ENCODE measurements at places on chromosomes 1 and 21.

GRCh38 chr1:157580179-157580827 is 17.6 kb downstream of the FCRL4 start:
- DNase-seq = peak; percentile 21

- DNase-seq = no peak
These were observed 29.3 kb downstream of the PCSK9 start for GRCh38 chr1:55068638-55069037.

DNA sequence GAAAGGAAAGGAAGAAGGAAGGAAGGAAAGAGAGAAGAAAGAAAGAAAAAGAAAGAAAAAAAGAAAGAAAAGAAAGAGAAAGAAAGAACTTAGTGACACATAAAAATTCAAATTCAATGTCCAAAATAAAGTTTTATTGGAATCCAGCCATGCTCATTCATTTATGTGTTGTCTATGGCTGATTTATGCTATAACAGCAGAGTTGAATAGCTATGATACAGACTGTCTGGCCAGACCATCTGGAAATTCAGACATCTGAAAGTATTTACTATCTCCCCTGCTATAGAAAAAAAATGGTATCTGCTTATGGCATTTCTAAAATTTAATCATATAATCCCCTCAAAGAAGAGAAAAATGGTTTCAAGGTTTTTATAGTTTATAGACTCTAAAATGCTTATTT is 79.4 kb upstream of the RRP15 start:
- no peak for DNase-seq

DNA sequence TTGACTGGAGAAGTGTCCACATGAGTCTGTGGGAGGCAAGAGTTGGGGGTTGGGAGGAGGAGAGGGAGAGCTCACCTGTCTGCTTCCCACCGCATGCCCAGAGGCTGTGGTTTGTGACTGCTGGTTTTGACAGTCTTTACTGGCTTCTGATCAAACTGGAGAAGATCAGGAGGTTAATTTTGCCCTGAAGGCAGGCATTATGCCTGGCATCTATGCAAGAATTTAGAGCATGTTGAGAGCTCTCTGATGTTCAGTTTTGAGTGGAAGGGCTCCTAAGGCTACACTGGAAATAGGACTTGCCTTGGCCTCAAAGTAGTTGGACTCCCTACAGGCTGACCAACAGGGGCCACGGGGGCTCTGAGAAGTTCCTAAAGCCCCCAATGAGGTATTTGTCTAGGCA is 101.6 kb downstream of the TLR5 start:
- DNase-seq = no peak

- no peak for DNase-seq
These were observed 211.6 kb upstream of the PTBP2 start for GRCh38 chr1:96509951-96510350.

- DNase-seq = no peak
These were observed 94.4 kb upstream of the TNFSF4 start for GRCh38 chr1:173301507-173301906.

GRCh38 chr1:218480137-218480536 is 135.0 kb downstream of the TGFB2 start:
- no peak for DNase-seq

GRCh38 chr21:28427394-28428022 is 565.2 kb downstream of the LTN1 start:
- DNase-seq = no peak

DNA sequence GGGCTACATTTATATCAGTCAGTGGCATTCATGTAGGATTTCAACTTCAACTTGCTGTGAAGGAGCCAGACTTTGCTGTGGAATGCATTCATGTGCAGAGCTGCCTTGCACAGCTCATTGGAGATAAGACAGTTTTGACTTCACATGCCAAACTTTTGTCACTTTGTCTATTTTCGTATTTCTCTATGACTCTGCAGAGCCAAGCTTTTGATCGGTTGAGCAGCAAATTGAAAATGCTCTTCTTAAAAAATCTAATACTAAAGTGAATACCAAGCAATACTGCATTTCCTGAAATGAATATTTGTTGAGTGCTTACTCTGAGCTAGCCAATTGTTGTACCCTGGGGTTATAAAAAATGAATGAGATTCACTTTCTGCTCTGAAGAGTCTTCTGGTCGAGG is 388.7 kb downstream of the ST6GALNAC3 start:
- no peak for DNase-seq

DNA sequence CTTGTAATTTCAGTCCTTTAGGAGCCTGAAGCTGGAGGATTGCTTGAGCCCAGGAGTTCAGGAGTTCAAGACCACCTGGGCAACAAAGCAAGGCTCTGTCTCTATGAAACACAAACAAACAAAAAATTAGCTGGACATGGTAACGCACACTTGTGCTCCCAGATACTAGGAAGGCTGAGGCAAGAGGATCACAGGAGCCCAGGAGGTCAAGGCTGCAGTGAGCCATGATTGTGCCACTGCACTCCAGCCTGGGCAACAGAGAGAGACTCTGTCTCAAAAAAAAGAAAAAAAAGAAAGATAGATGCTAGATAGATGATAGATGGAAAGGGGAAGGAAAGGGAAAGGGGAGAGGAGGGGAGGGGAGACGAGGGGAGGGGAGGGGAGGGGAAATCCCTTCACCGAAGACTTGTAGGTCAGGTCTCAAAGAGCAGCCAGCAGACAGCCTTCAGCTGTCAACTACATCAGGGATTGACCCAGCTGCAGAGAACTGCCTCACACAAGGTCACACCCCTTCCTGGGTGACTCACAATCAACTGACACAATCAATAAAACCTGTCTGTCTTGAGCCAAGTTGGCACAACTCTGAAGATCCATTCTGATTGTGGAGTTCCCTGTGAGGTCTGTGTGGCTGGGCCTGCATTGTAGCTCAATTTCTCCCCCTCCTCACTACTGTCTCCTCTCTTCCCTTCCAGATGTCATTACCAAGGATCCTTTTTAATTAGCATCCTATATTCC is 200.6 kb downstream of the RGS7 start:
- DNase-seq = no peak

GRCh38 chr1:212606395-212607205 is 2.0 kb upstream of the ATF3 start:
- DNase-seq = no peak

DNA sequence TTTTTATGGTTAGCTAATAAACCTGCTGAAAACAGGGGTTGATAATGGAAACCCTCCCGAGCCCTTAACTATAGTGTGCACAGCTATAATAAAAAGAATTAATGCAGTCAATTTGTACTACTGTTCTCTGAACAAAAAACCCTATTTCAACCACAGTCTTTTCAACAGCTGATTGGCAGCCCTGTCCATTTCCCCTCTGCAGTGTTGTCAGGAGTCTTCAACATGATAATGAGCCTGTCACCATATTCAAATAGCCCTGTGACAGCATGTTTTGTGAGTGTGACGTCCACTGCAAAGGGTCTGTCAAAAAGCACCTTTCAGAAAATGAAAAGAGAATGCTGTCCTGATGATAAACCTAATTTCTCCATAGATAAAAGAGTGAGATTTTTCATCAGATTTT is 92.7 kb downstream of the ESRRG start:
- no peak for DNase-seq

DNA sequence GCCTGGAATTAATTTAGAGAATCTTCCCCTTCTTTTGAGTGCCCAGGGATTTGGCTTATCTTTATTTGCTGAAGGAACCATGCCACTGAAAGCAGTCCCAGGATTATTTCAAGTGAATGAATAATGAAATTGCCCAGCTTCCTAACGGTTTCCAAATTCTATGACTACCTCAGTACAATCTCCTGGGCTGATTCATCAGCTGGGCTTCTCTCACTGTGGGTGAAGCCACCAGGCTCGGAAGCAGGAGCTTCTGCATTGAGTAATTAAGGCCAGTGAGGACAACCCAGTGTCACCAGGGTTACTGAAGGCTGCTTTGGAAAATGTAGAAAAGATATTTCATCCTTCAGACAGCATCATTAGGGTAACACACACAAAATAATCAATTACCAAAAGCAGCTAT is 169.8 kb downstream of the DAB1 start:
- DNase-seq = no peak

DNA sequence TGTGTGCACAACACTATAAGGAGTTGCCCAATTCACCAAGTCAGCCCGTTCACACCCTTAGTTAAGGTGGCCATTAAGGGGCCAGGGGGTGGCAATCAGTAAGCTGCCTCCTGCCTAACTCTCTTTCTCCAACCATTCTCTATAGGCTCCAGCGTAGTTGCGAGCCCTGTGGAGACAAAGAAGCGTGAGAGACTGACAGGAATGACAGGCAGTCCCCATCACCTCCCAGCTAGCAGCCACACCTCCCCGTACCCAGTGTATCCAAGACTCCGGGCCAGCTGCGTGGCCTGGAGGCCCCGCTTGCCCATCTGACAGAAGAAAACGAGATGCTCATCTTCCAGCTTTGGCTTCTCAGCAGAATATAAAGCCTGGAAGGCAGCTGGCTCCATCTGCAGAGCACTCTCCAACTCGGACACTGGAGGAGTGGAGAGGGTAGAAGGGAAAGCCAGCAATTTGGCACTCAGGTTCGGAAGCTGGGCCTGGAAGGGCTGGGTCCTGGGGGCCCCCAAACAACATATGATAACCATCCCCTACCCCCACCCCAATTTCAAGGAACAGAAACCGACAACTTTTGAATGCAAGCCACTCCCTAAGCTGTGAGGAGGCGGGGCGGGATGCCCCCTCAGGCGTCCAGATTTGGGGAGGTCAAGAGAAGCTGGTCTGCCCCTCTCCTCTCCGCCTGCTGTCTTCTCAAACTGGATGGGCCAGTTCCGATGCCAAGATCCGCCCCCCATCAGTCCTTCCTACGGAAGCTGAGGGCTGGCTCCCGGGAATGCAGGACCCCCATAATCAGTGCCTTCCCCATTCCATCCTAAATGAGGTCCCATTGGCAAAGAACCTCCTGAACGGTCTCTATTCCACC is 872 bp downstream of the TSTD1 start:
- DNase-seq = no peak

DNA sequence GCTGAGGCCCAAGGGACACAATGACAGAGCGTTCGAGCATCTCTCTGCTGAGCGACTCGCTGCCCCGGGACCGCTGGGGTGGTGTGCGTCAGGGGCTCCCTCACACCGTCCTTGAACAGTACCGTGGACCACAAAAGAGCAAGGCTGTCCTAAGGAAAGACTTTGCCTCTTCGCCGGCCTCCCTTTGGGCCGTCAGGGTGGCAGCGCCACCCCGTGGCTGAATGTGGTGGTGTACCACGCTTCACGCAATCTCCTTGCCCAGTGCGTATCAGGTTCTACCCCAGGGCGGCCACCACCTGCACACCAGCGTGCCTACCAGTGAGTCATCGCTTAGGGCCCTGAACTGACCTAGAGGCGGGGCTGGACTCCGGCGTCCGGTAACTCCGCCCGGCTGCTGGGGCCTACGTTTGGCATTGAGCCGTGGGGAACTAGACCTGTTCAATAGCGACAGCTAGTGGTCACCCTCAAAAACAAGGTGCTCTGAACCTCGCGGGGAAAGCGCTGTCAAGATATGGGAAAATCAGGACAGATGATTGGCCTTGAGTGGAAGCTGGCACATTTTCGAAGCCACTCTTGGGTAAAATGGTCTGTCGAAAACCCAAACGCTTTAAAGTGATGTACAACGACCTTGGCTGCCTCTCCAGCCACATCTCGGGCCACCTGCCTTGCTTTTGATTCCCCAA is 8.1 kb upstream of the TRAF3IP3 start:
- no peak for DNase-seq

DNA sequence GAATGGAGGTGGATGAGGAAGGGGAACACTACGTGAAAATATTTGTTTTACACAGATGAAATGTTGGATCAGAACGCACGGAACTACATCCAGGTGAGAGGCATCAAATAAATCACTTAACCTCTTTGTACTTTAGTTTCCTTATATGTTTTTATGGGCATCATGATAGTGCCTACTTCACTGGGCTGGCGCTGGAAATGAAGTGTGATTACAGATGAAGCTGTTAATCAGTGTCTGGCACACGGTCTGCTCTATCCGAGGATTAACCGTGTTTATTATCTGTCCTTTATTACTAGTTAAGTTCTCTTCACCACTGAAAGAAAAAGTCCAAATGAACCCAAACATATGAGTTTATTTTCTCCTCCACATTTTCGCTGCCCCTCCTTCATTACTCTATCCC is 96.0 kb upstream of the TRABD2B start:
- no peak for DNase-seq

DNA sequence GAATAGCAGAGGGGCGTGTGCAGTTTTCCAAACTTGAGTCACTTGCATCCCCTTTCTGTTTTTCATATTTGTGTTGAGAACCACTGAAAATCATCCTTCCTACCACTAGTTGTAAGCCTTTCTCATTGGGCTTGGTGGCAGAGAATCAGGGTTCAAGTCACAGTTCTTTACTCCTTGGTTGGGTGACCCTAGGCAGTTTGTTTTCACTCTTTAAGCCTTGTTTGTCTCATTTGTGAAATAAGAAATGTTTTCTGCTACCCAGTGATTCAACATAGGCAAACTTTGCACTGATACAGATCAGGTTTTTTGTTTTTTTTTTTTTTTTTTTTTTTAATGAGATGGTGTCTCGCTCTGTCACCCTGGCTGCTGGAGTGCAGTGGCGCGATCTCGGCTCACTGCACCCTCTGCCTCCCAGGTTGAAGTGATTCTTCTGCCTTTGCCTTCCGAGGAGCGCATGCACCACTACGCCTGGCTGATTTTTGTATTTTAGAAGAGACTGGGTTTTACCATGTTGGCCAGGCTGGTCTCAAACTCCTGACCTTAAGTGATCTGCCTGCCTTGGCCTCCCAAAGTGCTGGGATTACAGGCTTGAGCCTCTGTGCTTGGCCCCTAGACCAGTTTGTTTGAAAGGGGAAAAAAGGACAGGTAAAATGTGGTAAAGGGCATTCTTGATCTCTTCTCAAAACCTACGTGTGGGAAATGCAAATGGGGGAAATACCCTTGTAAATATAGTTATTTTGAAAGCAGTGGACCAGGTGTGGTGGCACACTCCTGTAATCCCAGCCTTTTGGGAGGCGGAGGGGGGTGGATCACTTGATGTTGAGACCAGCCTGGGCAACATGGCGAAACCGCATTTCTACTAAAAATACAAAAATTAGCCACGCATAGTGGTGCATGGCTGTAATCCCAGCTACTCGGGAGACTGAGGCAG is 3.2 kb downstream of the CLIC4 start:
- no peak for DNase-seq

- DNase-seq = no peak
These were observed 439.4 kb downstream of the PTPRU start for GRCh38 chr1:29675481-29676263.

GRCh38 chr1:187621951-187622350 is 793.2 kb downstream of the PLA2G4A start:
- DNase-seq = peak; percentile 43

DNA sequence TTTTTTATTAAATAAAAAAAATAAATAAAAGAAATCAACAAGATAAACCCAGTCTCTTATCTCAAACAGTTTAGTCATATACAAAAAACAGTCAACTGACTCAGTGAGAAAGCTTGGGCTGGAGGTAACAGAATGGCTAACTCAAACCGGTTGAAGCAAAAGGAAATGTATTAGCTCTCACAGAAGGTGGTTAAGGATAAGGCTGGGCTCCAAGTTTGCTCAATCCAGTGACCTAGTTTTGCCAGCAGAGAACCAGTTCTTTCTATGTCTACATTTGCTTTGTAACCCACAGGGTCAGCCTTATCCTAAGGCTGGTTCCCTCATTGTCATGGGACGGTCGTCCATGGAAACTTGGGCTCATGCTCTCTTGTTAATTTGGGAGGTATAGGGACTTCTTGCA is 144.5 kb upstream of the L1TD1 start:
- DNase-seq = no peak

All from NCI-H1694 treated with DMSO at 0.1 percent for 48 hours (cell line).